ENCODE measurements at places on chromosomes 12 and 14.

- DNase-seq, result no peak
Observed at GRCh38 chr12:11902525-11902875, 168.2 kb upstream of the BCL2L14 start.

DNA sequence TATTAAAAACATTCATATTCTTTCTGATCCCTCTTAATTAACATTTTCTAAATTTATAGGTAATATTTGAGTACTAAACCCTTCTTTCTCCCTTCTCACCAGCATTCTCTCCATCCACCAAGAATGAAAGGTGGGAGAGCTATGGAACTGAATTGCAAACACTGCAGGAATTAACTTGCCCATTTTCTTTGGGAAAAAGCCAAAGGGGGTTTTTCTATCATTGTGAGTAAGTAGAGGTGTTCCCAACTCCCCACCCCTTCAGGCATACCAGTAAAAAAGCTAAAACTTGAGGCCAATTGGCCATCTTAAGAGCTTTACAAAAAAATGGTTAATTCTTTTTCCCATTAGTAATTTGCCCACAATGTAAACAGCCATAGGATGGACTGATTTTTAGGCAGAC, 23.7 kb downstream of the PCNX1 start:
- DNase-seq, result no peak

GRCh38 chr12:79344855-79345847, 345.6 kb downstream of the PAWR start:
- no peak for DNase-seq

DNA sequence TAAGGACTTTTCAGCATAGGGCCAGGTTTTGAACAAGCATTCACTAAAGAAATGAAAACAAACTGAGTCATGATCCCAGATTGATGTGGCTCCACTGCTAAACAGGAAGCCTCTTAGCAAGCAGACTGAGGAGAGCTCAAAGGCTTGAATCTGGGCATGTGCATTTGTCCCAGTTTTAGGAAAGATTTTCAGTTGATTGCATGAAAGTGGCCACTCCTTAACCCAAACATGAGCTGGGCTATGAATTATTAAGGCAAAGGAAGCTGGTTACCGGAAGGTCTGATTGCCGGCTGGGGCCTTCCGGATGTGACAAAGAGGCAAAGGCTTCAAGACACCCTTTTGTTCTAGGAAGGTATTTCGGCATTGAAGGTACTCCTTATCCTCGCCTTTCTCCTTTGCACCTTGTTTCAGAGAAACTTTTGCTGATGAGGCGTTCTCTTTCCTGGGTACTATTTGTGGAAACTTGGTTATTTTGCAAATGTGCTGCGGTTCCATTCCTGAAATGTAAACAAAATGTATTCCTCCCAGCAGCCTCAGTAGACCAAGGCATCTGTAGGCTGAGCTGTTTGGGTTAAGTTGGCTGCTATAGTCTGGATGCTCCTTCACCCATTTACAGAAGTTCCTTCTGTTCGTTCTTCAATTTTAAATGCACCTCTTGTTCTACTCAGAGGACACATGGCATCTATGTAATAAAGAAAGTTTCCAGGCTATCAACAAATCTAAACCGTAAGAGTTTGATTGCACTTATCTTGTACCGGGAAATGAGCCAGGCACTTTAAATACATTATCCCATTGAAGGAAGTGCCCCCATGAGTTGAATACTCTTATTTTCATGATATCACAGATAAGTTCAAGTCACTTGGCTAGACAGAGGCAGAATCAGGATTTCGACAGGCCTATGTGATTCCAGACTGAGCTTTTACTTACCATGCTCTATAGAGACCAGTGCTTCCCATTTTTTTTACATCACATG, 115.6 kb upstream of the METAP2 start:
- no peak for DNase-seq

DNA sequence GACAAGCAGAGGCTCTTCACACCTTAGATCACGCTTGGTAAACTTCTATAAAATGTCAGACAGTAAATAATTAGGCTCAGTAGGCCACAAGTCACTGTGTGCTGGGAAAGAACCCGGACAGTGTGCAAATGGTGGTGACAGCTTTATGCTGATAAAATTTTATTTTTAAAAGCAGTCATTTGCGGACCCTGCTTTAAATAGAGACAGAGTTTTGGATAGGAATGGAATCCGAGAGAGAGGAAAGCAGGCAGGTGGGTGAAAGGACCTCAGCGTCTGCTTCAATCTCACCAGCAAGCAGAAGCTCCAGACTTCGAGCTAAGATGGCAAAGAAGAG, 21.4 kb downstream of the ANKLE2 start:
- no peak for DNase-seq

- no peak for DNase-seq
Observed at GRCh38 chr12:13044906-13045299, 722 bp downstream of the FAM234B start.

Data from hypothalamus (tissue), 51 donors.